ENCODE measurements at places on chromosomes 7 and 10.
A peak's percentile ranks its signal among the peaks of the same experiment; 100 is the strongest.

DNA sequence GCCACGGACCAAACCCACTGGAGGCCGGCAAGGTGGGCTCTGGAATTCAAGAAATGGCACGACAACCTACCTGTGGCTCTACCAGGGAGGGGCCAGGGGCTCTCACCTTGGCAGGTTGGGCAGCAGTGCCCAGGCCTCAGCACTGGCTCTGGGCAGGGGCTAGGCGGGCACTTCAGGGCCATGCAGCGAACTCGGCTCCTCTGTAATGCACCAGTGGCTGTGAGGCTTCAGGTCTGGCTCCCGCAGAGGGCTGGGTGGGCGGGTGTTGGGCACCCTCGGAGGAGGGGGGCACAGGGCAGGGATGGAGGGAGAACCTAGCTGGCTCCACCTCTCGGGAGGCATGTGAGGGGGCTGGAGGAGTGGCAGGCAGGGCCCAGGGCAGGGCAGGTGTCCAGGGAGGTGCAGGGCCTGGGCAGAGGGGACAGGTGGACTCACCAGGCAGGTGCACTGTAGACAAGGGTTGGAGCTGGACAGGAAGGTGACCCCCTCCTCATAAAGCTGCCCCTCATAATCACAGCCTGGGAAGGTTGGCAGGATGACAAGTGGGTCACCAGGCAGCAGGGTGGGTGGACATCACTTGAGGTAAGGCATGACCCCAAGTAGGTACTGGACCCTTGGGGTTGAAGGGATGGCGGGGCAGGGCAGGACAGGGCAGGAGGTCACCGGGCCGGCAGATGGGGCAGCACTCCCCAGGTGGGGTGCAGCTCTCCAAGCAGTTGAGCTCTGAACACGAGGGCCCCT is 6.7 kb downstream of the KCP start:
- DNase-seq, result no peak

- DNase-seq, result peak; percentile 66
These were observed 43.6 kb upstream of the KLF6 start for GRCh38 chr10:3828404-3829155.

DNA sequence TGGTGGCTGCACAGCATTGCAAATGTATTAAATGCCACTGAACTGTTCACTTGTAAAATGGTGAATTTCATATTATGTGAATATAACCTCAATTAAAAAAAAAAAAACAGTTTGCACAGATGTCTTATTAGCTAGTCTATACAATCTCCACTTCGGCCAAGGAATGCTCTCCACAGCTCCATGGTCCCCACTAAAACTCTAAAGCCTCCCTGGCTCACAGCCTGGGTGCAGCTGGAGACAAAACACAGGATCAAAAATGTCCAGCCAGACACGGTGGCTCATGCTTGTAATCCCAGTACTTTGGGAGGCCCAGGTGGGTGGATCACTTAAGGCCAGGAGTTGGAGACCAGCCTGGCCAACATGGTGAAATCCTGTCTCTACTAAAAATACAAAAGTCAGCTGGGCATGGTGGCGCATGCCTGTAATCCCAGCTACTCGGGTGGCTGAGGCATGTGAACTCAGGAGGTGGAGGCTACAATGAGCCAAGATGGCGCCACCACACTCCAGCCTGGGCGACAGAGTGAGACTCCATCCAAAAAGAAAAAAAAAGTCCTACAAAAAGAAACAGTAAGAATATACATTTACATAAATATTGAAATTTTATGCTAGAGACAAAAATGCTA is 66.0 kb downstream of the SRPK2 start:
- DNase-seq, result no peak

GRCh38 chr7:26399736-26400135 is 108.1 kb downstream of the SNX10 start:
- no peak for DNase-seq

DNA sequence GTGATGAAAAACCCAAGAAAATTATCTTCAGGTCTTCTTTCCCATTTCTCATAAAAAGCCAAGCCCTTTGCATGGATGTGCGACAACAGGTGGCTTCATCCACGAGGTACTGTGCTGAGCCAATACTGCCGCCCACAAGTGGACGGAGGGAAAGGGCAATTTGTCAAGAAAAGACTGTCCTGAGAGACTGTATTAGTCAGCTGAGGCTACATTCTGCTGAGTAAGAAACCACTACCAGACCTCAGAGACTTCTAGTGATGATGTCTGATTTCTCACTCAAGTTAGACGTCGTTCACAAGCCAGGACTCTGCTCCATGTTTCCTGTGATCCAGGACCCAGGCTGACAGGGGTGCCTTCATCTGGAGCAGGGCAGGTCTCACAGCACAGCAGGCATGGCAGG is 171.5 kb upstream of the CDCA7L start:
- no peak for DNase-seq

DNA sequence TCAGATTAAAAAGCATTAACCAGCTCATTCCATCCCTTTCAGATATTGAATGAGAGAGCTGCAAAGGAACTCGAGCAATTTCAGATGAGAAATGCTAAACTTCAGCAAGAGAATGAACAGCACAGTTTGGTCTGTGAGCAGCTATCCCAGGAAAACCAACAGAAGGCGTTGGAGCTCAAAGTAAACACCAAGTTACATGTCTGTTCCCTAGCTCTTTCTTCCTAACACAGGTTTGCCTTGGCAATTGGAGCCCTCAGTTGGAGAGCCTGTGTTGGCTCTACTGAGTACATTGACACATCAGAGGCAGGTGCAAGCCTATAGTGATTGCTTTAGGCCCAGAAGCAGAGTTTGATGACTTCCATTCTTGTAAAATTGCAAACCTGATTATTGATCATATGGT is 14.7 kb downstream of the CFAP58 start:
- no peak for DNase-seq

DNA sequence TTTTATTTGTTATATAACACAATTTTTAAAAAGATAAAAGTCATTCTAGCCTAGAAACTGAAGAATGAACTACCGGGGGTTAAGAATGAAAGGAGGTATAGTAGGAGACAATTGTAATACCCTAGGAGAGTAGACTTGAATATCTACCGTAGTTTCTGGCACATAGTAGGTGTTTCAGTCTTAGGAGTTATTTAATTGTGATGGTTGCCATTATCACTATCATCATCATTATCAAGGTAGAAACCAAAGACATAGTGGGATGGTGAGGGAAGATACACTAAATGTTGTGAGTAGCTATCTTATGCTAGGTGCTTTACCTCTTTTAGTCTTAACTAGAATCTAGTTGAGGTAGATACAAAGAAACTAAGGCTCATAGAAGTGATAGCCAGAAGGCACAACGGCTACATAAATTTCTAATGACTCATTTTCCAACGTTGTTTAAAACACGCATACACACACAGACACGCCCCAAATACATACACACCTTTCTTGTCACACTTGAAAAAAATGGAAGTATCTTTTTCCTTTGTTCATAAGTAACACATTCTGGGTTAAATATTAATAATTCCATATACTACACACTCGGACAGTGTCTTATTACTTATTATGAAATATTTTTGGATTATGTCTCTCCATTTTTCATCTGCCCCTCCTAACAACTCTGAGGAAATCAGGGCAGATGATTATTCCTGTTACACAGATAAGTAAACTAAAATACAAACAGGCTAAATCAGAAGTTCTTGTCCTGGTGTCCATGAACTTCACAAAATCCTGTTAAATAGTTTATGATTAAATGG is 2.0 kb upstream of the ANLN start:
- no peak for DNase-seq

GRCh38 chr10:17838080-17838648 is 29.0 kb downstream of the MRC1 start:
- no peak for DNase-seq

DNA sequence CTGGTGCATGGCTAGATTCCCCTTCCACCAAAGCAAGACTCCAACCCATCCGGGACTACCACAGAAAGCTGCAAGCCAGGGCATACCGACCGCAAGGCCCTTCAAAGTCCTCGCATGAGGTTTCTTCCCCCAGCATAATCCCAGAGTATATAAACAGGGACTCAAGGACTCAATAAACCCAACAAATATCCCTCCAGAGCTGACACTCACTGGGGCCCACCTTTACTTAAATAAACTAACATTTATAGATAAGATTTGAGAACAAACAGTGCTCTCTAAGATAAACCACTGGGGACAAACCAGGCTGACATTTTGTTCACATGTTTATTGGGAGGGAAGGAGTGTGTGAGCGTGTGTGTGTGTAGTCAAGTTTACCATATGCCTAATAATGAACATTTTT is 138.2 kb downstream of the ADAM12 start:
- no peak for DNase-seq

DNA sequence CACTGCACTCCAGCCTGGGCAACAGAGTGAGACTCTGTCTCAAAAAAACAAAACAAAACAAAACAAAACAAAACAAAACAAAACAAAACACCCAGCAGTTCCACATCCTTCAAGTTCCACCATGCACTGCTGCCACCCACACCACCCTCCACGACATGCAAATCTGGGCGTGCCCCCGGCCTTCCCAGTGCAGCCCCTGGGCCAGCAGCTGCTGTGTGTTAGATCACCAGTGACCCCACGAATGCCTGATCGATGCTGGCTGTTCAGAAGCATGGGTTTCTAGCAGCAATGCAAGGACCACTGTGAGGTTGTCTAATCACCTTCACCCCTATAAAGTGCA is 36.3 kb downstream of the ELFN1 start:
- no peak for DNase-seq

- DNase-seq, result no peak
These were observed 90.8 kb upstream of the NRG3 start for GRCh38 chr10:81784111-81784597.

DNA sequence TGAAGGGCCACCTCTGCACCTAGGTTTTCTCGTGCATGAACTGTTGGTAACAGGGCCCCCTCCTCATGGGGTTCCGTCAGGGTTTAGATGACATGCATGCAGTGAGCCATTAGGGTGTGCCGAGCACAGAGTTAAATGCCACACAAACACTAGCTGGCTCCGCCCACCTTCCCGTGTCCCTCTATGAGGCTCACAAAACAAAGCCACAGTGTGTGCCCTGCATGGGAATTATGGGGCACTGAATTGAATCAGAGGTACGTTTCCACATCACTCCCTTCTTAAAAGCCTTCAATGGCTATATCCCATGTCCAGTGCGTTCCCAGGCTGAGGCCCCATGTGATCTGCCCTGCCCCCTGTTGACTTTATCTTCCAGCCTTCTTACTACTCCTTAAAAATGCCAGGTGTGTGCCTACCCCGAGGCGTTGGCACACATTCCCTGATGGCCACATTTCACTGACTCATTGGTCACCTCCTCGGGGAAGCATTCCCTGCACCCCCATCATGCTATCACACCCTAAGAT is 35.7 kb downstream of the GSDME start:
- no peak for DNase-seq

DNA sequence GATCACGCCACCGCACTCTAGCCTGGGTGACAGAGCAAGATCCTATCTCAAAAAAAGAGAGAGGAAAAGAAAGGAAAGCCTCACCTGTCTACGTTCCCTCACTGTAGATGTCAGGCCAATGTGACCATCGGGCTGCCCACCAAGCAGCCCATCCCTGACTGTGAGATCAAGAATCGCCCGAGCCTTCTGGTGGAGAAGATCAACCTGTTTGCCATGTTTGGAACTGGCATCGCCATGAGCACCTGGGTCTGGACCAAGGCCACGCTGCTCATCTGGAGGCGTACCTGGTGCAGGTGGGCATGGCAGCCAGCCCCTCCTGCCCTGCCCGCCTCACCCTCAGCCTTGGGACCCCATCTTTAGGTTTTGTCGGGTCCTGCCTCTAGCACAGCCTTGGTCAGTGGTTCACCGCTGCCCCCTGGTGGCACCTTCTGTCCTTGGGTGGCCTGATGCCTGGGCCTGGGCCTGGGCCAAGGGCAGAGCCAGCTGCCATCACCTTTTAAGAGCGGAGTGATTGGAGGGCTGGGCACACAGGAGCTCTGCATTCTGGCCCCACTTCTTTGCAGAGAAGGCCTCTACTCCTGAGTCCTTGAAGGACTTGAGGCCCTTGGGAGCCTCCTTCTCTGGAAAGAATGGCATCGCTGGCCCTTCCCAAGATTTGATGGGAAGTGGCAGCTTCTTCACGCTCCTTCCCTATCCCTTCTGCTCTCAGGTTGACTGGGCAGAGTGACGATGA is 14.4 kb upstream of the AHCYL2 start:
- DNase-seq, result peak; percentile 88

DNA sequence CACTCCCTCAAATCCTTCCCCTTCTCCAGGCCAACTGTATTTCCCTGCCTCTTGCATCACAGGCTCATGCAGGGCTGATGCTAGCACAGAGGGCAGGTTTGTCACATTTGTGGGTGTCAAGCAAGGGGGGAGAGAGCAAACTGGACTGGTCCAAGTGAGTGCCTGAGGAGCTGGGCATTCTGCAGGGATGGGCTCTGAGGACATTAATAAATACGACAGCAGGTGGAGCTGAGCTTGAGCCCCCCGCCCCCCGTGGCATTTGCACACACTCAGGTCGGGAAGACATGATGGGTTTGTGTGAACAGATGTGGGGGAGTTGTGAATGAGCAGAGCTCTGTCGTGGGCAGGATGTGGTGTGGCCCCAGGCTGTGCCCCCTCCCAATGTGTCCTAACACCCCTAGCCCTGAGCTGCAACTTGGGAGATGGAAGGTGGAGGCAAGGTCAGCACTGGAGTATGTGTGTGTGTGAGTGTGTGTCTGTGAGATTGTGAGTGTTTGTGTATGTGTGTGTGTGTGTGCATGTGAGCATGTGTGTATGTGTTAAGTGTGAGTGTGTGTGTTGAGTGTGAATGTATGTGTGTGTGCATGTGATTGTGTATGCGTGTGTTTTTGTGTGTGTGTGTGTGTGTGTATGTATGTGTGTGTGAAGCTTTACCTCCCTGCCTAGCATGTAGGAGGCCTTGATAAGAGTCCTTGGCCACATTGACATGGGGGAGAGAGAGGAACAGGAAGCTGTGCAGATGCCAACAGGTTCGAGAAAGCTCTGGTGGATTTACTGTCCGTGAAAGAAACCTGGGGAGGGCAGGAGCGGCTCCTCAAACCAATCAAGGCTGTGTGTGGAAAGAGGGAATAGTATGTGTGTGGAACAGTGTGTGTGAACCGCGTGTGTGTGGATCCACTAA is 9.1 kb downstream of the RASSF4 start:
- DNase-seq, result no peak

DNA sequence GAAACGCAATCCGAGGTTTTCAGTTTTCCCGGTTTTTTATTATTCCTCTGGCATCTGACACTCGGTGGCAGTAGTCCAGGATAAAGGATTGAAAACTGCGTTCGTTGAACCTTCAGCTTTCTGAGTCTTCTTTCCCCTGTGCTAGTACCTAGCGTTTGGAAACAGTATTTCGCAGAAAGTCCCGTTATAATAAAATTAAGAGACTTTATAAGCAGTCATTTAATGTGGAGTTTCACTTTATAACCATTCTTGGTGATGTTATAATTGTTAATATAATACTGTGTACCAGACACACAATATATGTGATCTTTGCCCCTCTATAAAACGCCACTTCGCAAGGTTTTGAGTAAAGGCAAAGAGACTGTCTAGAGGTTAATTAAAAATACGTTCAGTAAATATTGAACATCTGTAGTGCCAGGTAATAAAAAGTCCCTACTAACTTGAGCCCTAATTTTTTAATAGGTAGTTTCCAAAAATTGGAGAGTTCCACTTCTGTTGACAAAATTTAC is 874 bp downstream of the CISD1 start:
- no peak for DNase-seq

All from GM10248 (cell line).